ENCODE measurements at places on chromosomes 2 and 18.

- DNase-seq: no peak
Observed at GRCh38 chr2:222713002-222713401, 41.5 kb downstream of the MOGAT1 start.

DNA sequence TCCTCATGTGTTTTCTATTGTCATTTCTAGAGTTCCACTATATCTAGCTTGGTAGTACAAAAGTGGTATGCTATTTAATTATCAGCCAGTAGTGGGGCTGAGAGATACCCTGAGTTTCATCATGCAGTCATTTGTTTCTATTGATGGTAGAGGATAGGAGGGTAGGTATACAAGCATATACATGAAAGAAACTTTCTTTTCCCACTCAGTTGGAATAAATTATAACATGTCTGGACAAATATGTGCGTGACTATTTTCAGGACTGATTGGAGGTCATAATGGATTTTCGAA is 633.2 kb downstream of the NRXN1 start:
- no peak for DNase-seq

GRCh38 chr2:43894743-43895142 is 56.0 kb downstream of the ABCG8 start:
- no peak for DNase-seq

- DNase-seq: no peak
Observed at GRCh38 chr18:74241426-74241825, 50.3 kb downstream of the CYB5A start.

- DNase-seq: no peak
Observed at GRCh38 chr18:56460581-56460980, 177.8 kb downstream of the TXNL1 start.

DNA sequence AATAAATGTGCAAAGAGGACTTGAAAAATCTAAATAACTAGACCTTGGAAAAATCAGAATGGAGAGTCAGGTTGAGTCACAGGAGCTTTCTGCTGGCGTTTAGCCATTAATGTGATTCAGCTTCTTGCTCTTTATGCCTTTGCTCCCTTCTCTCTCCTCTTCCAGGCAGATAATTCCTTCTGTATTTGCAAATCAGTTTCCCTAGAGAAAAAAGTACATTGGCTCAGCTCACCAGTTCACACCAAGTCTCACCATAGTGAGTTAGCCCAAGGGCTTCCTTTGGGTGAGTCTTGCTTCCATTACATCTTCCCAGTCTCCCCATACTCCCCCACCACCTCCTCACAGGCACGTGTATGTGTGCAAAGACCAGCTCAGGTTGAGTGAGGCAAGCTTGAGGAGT is 73.6 kb downstream of the CYBRD1 start:
- DNase-seq: peak; percentile 82

DNA sequence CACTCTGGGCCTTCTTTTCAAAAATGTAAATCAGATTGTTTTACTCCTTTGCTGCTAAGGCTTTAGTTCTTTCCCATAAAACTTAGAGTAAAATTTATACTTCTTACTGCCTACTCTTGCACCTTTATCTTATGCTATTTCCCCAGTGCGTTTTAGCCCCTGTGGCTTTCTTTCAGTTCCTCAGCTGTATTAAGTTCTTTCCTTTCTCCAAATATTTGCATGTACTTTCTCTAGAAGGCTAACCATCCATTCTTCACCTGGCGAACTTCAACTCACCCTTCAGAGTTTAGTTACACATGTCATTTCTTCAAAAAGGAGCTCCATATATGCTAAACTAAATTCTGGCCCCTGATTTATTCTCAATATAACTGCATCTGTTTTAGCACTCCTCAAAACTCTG is 160.7 kb downstream of the FSHR start:
- DNase-seq: no peak

GRCh38 chr2:193240752-193241151 is 1046.0 kb upstream of the TMEFF2 start:
- DNase-seq: peak; percentile 7

- DNase-seq: peak; percentile 81
Observed at GRCh38 chr2:203650860-203651613, 55.4 kb upstream of the CD28 start.

DNA sequence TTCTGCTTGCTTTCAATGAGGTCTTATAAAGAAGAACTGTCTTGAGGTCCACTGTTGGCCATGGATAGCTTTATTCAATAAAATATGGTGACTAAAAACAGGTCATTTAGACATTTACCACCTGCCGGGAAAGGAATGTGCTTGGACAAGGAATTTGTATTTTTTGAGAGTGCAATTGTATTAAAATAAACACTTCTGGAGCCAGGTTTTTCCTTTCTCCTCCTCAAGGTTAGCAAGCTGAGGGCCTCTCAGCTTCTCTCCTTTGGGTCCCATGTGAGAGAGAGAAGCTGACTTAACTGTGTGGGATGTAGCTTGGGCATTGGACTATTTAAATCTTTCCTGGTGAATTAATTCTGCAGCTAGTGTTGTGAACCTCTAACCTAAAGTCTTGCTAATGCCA is 321.0 kb downstream of the MEIS1 start:
- DNase-seq: no peak
